ENCODE measurements at places on chromosomes 6 and 20. TPM values are rescaled to one million over a fixed set of nuclear protein-coding genes. Genes with fewer than 3 reads are reported as not detected.

Gene POM121L2
- not detected for total RNA-seq

Gene HRH3
- not detected for total RNA-seq

Gene HDGFL1
- total RNA-seq, result not detected

Gene WFDC10B
- total RNA-seq, result not detected

Gene PI16
- not detected for total RNA-seq

Gene PREP
- total RNA-seq, result 55.9 TPM

Gene PDYN
- total RNA-seq, result not detected

Gene PTK6
- total RNA-seq, result 0.16 TPM

Gene ZC2HC1B
- 0.24 TPM for total RNA-seq

Gene BMP6
- 1.1 TPM for total RNA-seq

Gene TM9SF4
- total RNA-seq, result 49.6 TPM

Gene PRL
- total RNA-seq, result not detected

Gene IBTK
- total RNA-seq, result 36.1 TPM

Gene RAET1L
- not detected for total RNA-seq

Gene CST8
- not detected for total RNA-seq

Gene NKAIN4
- total RNA-seq, result not detected

Gene PKIB
- total RNA-seq, result not detected

Gene PNLDC1
- 0.78 TPM for total RNA-seq

Gene RCAN2
- 0.44 TPM for total RNA-seq

Gene TMEM200A
- 0.69 TPM for total RNA-seq

Gene C6orf47
- 18.1 TPM for total RNA-seq

Gene GGTLC1
- total RNA-seq, result not detected

Gene MANEA
- 23.1 TPM for total RNA-seq

Gene MMP24OS
- total RNA-seq, result 25.0 TPM

Gene SIRPA
- total RNA-seq, result not detected

Gene CDH26
- 0.56 TPM for total RNA-seq

Gene MOG
- not detected for total RNA-seq

Gene TINAG
- total RNA-seq, result not detected

Gene FAM217A
- not detected for total RNA-seq

Gene CFAP61
- not detected for total RNA-seq

Measured in activated T-helper 1 cell treated with anti-CD3 and anti-CD28 coated beads, Interleukin-12 subunit alpha, Interleukin-12 subunit beta, Interleukin-2, Interleukin-4 antibody, amounts not matched to agents 30 ng/mL and 10 ng/mL and 1 ng/mL, durations not matched to agents 14 hours and 24 hours and 36 hours (primary cell).